ENCODE measurements at places on chromosomes 3 and 15.

DNA sequence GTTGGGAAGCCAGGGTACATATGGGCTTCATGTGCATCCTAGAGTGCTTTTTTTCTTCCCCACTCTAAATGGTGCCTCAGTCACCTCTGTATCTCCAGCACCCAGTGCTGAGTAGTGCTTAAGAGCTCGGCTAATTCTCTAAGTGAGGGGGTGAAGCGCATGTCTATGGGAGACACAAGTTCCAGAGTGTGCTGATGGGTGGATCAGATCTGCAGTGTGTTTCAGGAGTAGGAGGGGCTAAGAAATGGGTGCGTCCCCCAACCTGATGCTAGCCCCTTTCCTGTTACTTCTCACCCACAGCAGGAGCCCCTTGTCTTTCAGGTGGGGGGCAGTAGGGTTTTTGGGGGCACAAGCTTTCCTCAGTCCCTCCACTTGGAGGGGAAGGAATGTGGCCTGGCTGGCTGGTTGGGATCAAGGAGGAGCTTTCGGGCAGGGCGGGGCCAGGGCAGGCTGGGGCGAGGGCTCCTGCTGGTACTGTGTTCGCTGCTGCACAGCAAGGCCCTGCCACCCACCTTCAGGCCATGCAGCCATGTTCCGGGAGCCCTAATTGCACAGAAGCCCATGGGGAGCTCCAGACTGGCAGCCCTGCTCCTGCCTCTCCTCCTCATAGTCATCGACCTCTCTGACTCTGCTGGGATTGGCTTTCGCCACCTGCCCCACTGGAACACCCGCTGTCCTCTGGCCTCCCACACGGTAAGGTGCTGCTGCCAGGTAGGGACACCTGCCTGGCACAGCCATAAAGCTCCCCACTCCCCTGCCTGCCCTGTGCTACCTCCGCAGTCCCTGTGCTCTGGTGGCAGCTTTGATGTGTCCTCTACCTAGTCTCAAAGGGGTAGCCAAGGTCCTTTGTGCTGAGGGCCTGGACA lies at the start of gene IL17RE:
TSS of gene IL17RE (plus strand) at position 477 of the 866 bp plus-strand sequence. CDS start at position 562, 85 bp downstream.
- no peak for DNase-seq

DNA sequence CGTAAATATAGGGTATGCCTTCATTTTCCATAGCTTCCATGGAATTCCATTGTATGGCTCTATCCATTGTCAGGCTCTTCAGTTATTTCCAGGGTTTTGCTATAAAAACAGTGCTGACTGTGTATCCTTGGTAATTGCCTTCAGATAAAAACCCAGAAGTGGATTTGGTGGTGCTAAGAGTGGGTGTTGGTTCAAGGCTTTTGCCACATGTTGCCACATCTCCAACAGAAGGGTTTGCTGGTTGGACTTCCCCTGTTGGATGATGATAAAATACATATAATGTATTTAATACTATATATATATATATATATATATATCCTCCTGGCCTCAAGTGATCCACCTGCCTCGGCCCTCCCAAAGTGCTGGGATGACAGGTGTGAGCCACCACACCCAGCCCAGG lies 97.8 kb downstream of the FLNB start:
- no peak for DNase-seq

GRCh38 chr3:196643201-196643749 lies 3.8 kb downstream of the NRROS start:
- DNase-seq: no peak

GRCh38 chr3:135134684-135135075 lies 339.6 kb downstream of the EPHB1 start:
- no peak for DNase-seq

DNA sequence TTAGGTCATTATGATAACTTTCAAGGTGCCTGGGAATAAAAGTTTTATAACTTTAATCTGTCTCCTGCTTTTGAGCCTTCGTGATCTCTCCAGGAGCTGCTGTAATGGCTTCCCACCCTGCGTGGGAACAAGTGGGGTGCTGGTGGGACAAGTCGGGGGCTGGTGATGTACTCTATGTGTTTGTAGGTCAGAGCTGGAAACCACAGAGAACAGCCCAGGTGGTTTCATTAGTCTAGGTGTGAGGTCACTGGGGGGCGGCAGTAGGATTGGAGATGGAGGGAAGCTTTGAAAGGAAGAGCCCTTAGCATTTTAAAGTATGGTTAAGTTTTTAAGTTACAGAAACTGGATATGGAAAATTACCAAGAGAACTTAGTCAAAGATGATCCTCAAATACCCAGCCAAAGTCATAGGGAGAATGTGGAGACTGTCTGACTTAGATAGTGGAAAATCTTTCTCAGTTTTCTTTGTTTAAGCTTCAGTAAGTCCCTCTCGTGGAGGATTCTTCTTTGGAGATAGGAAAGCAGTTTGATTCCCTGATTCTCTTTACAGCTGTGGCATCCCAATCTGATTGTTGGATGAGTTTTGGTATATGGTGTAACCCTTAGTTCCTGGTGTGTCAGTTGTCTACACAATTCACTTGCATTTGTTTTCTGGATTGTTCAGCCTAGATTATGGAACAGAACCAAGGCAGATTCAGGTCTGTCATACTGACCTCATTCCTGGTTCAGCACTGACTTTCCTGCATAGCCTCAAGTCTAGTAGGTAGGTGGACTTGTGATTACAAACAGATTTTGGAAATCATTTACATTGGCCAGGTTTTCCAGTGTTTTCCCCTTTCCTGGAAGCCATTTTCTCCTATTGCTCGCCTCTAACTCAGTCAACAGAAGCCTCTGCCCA lies 115.6 kb downstream of the FNDC3B start:
- no peak for DNase-seq

GRCh38 chr3:78003090-78003489 lies 963.2 kb downstream of the ROBO2 start:
- no peak for DNase-seq

- no peak for DNase-seq
Observed at GRCh38 chr3:1195947-1196346, 103.1 kb downstream of the CNTN6 start.

DNA sequence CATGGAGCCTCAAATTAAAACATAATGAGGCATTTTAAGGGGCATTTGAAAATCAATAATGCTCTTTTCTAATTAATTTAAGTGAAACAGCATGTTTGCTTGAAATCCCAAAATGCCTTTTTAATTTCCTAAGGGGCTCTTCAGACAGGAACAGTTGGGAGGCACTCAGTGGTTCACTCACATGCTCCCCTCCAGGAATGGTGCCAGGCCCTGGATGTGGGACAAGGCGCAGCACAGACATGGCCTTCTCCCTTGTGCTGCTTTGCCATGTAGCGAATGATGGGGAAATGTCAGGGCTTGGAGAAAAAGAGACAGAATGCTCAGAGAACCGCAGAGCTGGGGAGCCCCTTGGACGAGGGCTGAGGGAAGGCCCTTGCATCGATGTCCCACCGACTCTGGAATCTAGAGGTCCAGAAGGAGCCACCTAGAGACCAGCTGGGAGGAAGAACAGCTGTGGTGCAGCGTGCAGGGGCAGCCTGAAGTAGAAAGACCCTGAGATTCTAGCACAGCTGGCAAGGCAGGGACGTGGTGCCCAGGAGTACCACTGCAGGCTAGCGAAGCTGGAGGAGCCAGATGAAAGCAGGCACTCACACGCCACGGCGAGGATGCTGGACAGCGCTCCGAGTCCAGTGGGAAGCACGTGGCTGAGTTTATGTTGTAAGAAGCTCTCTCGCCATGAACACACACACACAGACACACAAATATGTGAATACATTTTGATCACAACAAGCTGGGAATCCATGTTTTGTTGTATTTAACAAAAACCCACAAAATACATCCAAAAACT lies 27.0 kb downstream of the NSMCE3 start:
- no peak for DNase-seq

DNA sequence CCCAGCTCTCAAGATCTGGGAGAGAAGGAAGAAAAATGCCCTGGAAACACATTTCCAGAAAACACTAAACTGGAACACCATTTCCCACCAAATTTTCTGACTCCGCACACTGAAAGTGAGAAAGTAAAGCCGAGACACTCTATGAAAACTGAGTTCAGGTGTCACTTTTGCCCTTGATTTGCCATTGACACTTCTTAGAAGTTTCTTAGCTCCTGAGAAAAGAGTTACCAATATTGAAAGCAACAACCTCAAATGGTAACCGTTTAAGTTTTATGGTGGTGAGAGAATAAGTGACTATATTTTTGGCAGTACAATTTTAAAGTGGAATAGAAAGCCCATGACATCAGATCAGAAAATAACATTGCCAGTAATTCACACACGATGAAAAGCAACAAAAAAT lies 39.0 kb downstream of the CD86 start:
- no peak for DNase-seq

GRCh38 chr3:47522082-47522987 lies 8.8 kb upstream of the ELP6 start:
- DNase-seq: peak; percentile 74

DNA sequence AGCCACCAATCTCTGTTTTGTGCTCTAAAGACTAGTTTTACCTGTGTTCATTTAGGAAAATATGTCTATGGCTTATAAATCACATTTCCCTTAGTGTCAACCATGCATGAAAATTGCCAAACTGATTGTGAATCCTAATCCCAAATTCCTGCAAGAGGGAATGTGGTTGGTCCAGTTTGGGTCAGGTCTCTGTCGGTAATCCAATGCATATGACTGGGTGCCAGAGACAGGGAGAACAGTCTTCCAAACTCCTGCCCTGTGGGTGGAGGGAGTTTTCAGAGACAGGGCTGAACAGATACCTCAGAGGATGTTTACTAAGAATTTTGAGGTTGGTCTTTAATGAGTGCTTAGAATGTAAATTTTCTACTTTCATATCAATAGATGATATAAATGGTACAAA lies 300.5 kb upstream of the ARL6 start:
- DNase-seq: no peak

DNA sequence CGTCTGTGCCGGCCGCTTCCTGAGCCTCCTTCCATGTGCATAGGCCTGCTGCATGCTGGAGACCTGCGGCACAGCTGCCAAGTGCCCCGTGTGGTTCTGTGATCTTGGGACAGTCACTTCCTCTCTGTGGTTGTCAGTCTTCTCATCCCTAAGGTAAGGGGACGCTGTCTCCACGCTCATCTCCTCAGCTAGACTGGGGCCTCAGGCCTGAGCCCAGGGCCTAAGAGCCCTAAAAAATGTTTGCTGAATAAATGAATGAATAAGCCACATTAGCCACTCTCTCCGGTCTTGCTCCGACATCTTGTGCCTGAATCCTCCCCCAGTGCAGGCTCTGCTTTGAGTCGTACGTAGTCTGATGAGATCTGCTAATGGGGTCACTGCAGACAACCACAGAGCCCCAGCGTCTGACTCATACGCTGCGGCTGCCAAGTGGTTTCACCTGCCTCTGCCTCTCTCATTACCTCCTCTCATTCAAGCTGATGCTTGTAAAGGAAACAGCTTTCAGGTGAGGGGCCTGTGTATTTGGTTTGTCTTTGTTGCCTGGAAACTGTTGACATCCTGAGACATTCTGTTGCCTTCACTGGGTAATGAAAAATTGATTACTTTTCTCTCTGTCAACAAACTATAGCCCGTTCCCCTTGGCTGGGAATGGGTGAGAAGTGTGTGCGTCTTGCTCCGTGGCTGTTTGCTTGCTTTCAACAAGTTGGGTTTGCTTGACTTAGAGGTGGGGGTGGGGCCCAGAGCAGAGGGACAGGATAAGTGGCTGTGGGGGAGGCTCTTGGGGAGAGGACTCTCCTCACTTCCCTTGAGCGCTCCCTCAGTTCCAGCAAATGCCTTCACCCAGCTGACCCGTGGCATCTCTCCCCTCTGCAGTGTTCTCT lies 15.9 kb downstream of the RPLP1 start:
- peak; percentile 86 for DNase-seq

DNA sequence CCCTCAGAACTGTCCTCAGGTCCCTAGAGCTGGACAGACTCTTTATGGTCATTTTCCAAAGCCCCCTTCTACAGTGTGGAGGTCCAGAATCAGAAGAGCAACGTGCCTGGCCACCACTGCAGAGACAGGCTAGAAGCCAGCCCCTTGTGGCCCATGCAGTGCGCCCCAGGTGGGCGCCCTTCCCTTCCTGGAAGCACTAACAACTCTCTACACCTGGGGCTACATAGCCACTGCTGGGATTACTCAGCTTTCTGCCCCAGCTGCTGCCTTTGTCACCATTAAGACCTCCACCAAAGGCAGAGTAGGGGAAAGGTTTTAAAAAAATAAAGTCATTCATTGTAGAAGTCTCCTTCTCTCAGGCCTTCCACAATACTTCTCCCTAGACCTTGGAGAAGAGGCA lies 2.3 kb downstream of the RASGRP1 start:
- DNase-seq: no peak

- no peak for DNase-seq
Observed at GRCh38 chr3:150083655-150084042, 113.0 kb upstream of the PFN2 start.

DNA sequence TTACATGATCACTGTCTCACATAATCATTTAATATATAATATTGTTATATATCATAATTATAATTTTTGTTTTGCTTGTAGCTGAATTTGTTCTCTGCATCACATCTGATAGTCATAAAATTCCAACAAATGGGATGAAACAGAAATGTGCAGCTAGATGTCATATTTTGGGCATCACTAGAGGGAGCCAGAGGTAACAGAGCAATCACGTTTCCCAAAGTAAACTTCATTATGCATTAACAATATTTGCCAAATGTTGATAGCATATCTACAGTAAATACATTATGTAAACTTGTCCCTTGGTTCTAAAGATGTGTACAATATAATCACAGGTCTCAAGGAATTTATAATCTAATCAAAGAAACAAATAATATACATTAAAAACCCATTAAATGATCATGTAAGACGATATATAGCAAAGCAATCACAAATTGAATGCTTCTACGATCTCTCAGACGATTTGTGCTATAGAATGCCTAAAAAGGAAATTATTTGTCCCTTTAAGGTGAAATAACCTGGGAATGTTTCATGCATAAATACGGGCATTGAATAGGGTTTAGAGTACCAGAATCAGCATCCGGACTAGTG lies 234.2 kb upstream of the MCTP2 start:
- DNase-seq: no peak

GRCh38 chr3:172700936-172701455 lies 9.9 kb downstream of the NCEH1 start:
- no peak for DNase-seq

DNA sequence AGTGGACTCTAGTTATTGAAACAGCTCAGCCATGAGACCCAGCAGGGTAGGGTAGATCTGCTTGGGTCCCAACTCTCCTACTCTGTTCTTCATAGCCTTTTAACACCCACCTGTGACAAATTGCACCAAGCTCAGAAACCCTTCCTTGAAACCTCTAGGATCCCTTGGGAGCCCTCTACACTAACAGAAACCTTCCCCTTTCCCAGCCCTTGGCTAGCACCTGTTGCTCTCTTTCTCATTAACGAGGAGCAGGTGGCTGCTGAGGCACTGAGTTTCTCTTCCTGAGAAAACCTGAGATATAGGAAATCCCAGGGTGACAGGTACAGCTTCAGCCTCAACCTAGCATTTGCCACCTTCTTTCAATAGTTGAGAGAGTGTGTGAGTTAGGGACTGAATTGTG lies 88.3 kb upstream of the CLSTN2 start:
- DNase-seq: no peak
